Omental fat pad (tissue), 4 donors: ENCODE measurements at places on chromosomes 16 and 17.

DNA sequence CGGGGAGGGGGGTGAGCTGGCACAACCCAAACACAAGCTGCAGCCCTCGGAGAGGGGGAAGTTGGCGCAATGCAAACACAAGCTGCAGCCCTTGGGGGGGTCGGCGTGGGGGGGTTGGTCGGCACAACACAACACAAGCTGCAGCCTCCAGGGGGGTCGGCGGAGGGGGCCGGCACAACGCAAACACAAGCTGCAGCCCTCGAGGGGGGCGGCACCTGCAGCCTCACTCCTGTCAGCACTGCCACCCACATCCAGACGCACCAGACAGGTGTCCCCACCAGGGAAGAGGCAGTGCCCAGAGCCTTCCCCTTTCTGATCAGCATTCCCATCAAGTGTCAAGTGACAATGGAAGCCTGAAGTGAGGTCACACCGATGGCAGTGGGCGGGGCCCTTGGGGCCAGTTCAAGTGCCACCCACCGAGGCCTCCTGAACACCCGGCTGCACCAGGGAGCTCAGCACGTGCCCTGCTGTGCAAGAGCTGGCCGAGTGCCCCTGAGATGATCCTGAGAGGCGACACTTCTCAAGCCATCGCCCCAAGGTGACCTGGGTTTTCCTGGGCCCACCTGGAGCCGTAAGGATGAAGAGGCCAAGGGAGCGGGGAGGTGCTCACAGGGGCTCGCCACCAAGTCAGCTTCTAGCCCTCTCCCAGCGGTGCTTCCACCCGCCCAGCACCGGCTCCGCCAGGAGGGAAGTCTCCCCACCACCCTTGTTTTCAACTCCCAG, 59.3 kb downstream of the KLHDC4 start:
- DNase-seq = no peak

DNA sequence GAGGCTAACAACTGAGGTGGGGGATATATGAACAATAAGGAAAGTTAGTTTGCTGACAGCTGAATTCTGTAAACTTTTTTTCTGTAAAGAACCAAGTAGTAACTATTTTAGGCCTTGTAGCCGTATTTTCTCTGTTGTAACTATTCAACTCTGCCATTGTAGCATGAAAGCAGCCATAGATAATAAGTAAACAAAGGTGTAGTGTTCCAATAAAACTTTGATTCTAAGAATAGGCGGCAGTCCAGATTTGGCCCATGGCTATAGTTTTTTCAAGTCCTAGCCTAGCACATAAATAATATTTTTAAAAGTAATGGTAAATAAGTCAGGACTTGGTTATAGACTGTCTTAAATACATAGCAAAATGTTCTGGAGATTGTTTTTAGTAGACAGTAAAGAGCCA, 142.0 kb downstream of the STXBP4 start:
- no peak for DNase-seq

DNA sequence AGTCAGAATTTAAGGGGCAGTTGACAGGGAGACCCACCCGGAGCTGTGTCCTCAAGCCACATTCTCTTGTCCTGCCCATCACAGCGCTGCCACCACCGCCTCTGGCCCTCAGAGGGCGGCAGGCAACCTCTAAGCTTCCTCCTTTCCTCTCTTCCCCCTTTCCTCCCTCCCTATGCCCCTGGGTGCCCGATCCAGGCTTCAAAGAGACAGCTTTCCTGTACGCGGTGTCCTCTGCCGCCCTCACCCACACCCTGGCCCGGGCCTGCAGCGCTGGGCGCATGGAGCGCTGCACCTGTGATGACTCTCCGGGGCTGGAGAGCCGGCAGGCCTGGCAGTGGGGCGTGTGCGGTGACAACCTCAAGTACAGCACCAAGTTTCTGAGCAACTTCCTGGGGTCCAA, 23.5 kb downstream of the WNT9B start:
- DNase-seq = no peak

GRCh38 chr17:76104140-76104895, 731 bp upstream of the EXOC7 start:
- DNase-seq = no peak

GRCh38 chr16:68724797-68725196, 12.3 kb upstream of the CDH1 start:
- no peak for DNase-seq

- DNase-seq = no peak
Observed at GRCh38 chr17:80783486-80783885, 208.2 kb upstream of the CHMP6 start.

DNA sequence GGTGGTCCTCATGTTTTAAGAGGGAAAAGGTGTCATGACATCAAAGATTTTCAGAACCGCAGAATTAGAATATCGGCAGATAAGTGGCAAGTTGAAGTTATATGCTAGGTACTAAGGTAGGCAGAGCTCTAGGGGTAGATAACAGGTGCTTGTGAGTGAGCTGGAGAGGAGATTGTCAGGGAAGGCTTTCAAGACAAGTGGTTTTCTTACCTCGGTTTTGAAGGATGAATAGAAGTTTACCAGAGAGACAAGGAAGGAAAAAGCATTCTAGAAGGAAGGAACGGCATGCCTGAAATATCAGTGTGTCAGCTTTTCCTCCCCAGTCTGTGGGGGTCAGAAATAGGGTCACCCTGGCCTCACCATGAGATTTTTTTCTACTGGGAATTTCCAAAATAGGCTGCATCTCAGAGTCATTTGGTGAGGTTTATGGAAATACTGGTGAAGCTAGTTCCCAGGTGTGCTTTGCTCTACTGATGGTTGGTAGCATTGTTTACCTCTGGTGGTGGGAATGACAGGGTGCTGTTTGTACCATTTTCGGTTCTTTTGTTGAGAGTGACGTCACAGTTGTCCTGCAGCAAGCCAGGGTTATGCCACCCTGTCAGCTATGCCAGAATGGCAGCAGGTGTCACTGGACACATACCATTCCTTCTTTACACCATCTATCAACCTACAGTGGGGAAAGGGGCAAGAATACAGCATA, 112.5 kb downstream of the MSI2 start:
- DNase-seq = no peak

DNA sequence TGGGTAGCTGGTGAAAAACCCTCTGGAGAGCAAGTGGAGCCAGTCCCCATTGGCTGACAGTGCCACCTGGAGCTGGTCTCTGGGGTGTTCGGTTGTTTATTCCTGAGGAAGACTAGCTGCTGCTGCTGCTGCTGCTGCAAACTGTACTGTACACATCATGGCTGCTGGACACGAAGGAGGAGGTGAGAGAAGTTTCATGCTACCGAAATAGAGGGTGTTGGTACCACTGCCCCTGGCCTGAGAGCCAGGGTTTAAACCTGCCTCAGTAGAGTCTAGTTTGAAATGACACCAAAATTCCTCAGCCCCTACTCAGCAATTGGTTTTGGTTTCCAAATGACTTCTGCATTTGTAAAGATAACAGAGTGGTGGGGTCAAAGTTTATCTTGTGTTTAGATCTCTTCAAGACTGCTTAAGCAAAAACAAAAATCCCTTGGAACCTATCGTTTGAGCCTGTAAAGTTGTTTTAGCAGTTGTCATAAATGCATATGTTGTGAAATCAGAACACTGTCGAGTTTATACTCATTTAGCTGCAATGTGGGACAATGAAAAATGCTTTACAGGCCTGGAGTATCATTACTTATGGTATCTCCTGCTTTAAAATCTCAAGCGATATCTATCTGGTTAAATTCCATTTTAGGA, 40.8 kb downstream of the CYB5B start:
- no peak for DNase-seq
